Activated CD4-positive, alpha-beta T cell treated with anti-CD3 and anti-CD28 coated beads for 24 hours (primary cell): ENCODE measurements at places on chromosomes 16 and 17.
A peak's percentile ranks its signal among the peaks of the same experiment; 100 is the strongest.

DNA sequence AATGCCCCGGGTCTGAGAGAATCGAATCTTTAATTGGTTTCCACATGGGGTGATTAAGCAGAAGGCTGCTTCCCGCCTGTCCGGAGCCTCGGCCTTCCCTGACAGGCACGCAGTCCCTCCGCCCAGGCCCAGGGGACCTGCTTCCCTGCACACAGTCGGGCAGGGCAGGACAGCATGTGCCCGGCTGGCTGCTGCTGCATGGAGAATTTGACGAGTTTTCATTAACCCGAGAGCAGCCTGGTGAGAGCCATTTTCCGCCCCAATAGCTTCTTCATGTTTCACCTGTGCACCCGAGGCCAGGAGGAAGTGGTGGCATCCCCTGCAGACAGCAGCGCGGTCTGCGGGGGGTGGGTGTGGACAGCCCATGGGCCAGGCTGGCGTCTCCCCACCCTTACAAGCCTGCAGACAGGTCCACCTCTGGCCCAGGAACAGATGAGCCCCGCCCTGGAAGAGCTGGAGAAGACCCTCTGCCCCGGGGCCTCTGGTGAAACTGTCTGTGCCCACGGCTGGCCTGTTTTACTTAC lies 67.0 kb downstream of the KLHDC4 start:
- no peak for DNase-seq

DNA sequence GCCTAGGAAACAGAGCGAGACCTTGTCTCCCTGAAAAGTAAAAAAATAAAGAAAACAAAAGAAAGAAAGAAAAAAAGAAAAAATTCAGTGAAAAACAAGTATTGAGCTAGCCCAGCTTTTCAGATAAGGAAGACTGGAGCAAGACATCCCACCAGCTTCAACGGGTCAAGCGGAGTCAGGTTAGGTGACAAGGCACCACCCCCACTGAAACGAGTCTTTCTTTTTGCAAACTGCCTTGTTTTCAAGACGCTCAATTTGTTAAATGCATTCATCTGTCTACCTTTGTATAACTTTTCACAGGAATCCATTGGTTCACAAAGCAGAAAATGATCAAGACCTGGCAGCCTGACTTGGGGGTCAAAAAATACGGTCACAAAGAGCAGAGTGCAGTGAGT lies 10.7 kb upstream of the AXIN2 start:
- DNase-seq = no peak

GRCh38 chr17:41762841-41763240 lies 23.7 kb downstream of the JUP start:
- DNase-seq = no peak

DNA sequence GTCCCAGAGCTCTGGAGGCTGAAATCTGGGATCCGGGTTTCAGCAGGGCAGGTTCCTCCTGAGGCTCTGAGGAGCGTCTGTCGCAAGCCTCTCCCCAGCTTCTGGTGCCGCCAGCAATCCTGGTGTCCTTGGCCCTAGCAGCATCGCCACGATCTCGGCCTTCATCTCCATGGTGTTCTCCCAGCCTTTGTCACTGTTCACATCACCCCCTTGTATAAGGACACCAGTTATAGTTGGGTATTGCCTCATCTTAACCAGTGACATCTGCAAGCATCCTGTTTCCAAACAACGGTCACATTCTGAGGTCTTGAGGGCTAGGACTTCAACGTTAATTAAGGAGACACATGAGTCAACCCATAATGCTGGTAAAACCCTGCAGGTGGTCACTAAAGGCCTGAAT lies 2.8 kb upstream of the PPP1R27 start:
- no peak for DNase-seq

DNA sequence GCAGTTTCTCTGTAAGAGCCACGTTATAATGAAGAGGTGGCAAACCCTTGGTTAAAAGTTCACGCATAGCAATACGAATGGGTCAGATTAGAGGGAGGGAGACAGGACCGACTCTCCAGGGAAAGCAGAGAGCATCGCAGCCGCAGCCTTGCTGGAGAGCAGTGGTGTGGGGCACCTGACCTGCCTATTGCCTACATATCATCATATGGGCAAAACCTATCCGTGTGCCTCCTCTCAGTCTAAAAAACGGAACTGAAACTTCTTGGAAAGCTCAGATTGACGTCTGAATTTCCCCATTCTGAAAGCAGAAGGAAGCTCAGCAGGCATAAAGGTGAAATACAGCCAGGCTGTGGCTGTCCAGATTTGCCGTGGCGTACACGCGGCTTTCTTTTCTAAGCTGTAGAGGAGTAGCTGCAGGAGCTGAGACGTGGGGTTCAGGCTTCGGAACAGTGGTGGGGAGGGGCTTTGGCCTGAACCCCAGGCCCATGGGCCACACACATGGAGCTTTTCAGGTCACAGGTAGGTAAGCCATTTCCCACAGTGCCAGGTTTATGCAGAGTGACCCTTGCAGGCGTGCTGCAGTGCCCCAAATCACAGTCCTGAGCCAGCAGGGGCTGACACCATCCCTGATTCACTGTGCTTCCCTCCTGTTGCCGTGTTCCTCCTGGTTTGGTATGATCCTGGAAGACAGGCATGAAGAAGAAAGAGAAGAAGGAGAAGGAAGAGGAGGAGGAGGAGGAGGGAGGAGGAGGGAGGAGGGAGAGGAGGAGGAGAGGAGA lies 41.6 kb upstream of the TNRC6C start:
- DNase-seq = no peak

- no peak for DNase-seq
These were observed 675 bp upstream of the PDZD9 start for GRCh38 chr16:22001591-22001990.

DNA sequence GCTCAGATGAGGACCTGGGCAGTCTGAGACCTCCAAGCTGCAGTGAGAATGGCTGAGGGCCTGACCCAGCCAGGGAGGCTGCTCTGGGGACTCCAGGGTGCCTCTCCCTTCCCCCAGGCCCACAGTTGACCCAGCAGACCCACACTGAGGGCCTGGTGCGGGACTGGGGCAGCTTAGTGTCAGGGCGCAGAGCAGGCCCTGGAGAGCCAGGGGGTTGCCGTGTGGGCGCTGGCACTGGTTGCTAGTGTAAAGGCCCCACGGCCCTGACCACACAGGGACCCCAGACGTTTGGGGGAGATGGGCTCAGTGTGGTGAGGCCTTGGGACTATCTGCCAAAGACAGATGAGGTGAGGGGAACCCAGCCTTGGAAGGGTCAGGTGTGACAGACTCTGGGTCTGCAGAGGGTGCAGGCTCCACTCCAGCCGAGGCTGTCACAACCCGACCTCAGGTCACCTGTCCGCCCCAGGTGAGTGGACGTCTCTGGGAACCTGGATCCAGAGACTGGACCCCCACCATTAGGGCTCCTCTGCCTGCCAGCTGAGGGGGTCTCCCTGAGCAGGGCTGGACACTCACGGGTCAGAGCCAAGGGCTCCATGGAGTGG lies 50.8 kb upstream of the GNG13 start:
- no peak for DNase-seq

GRCh38 chr16:80507538-80507937 lies 33.3 kb upstream of the DYNLRB2 start:
- DNase-seq = no peak

- no peak for DNase-seq
These were observed 11.7 kb upstream of the FAM83G start for GRCh38 chr17:19016297-19016696.

- peak; percentile 41 for DNase-seq
These were observed 18.0 kb upstream of the ASGR2 start for GRCh38 chr17:7132511-7133094.

DNA sequence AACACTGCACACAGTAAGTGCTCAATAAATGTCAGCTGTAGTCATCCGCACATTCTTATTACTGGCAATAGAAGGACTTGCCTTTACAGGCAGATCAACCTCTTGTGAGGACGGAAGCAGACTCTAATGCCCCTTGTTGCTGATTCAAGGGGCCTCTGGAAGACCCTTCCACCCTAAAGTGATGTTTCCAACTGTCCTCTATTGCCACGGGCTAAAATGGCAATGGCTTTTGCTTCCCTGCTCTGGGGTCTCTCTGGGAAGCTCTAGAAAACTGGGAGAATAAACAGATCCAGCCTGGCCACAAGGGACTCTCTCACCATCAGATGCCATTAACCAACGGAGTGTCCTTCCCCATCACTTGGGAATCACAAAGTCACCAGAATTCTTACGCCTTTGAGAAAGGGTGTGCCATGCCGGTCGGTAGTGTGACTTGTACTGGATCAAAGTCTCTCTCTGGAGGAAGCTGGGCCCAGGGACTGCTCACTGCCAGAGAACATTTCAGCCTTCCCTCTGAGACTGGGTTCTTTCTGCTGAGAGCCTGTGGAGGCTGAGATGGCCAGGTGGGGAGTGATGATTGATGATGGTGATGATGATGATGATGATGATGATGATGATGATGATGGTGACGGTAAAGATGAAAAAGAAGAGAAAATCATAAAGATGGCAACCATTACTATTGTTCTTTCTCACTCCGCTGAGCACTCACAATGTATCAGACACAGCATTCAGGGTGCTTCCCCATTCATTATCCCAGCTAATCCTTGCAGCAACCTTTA lies 146.8 kb downstream of the CYLD start:
- no peak for DNase-seq

DNA sequence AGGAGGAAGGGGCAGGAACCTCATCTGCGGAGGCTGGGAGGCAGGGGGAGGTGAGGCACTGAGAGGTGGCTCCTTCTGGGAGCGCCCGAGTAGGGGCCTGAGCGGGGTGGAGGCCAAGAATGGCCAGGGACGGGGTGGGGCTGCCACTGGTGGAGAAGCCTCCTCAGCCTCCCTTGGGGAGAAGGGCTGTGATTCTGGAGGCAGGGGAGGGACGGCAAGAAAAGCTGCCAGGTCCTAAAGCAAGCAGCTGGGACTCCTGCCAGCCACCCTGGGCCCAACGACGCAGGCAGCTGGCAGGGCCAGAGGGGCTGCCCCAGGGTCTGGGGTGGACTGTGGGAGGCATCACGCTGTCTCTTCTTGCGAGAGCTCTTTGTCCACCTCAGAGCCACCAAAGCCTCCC lies 12.7 kb upstream of the MLKL start:
- DNase-seq = no peak

GRCh38 chr16:17032332-17032731 lies 438.4 kb downstream of the XYLT1 start:
- no peak for DNase-seq

GRCh38 chr16:63856537-63856936 lies 1265.3 kb downstream of the CDH11 start:
- no peak for DNase-seq

- DNase-seq = no peak
These were observed 120.6 kb downstream of the IRF8 start for GRCh38 chr16:86019446-86020047.

DNA sequence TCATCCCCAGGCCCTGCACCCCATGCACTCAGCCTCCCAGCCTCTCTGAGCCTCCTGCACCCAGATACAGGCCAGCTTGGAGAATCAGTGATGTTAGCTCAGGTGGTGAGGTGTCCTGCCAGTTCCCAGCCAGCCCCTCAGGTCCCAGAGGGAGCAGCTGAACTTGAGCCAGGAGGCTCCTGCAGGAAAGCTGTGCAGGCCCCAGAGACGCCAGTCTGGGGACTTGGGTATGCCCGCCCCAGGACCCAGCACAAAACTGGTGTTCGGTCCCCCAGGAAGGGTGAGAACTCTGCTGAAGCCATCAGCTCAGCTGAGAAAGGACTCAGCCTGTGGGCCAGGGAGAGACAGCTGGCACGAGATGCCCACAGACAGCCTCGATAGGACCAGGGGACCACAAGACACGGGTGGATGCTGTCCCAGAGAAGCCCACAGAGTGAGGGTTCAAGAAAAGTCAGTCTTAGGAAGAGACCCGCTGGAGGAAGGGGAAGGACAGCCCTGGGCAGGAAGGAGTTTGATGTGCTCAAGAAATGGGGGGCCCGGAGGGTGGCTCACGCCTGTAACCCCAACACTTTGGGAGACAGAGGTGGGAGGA lies 11.0 kb downstream of the ENDOV start:
- DNase-seq = no peak

DNA sequence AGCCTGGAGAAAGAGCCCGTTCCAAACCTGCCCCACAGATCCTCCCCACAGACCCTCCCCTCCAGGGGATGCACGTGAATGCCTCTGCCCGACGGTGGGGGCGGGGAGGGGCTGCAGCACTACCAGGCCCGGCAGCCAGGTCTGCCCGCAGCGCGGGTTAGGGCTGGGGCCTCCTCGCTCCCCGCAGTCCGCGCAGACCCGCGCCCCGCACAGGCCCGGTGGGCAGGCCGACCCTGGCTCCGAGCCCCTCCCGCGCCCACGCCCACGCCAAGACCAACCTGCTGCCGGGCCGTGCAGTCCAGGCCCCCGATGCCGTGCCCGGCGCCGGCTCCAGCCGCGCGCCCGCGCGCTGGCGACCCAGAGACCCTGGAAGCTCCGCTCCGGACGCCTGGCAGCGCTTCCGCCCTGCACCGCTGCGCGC lies at the start of gene RPUSD1:
TSS of gene RPUSD1 (minus strand) at position 404 of the 421 bp plus-strand sequence. CDS start 644 bp downstream, outside the sequence.
- no peak for DNase-seq

- DNase-seq = no peak
These were observed 7.2 kb upstream of the USP10 start for GRCh38 chr16:84692451-84693214.

- DNase-seq = no peak
These were observed 5.6 kb downstream of the NOG start for GRCh38 chr17:56599088-56599487.

GRCh38 chr17:79970576-79971068 lies 65.0 kb downstream of the TBC1D16 start:
- DNase-seq = no peak
